CD4-positive, alpha-beta T cell treated with Interleukin-6 for 4 hours (primary cell): ENCODE measurements at places on chromosomes 5 and 9.

- no peak for DNase-seq
Observed at GRCh38 chr5:56105511-56106291, 110.9 kb upstream of the IL6ST start.

- DNase-seq, result no peak
Observed at GRCh38 chr9:98819231-98819630, 11.8 kb downstream of the GALNT12 start.

DNA sequence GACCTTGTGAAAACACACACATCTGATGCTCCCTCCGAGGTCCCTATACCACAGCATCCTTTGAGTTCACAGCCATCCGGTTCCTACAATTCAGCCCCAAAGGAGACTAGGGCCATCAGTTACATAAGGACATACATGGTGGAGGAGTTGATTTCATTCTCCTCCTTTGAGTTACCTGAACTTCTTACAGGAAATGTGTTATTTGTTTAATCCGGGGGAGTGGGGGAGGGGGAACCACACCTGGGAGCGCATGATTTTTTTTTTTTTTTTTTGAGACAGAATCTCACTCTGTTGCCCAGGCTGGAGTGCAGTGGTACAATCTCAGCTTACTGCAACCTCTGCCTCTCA lies 30.7 kb downstream of the SEMA4D start:
- peak; percentile 73 for DNase-seq

DNA sequence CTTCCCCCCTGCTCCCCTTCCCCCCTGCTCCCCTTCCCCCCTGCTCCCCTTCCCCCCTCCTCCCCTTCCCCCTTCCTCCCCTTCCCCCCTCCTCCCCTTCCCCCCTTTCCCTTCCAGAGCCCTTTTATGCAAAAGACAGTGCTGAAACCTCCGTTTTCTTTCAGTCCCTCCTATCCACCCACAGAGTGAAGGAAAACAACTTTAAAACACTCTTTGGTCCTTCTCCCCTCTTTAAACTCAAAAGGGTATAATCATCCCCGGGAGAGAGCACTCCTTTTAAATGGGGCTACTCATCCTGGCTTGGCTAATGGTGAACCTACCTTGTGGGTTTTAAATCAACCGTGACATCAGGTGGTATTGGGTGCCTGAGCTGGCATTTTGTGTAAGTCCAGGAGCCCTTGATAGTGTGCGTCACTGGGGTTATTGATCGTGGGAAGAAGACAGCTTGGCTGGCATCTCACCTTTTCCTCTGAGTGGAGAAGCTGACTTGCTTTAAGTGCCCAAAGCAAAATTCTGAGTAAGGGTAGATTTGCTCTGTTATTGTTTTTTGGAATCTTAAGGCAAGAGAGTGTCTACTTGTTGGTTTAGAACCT lies 2.7 kb downstream of the LARP1 start:
- DNase-seq, result peak; percentile 55

DNA sequence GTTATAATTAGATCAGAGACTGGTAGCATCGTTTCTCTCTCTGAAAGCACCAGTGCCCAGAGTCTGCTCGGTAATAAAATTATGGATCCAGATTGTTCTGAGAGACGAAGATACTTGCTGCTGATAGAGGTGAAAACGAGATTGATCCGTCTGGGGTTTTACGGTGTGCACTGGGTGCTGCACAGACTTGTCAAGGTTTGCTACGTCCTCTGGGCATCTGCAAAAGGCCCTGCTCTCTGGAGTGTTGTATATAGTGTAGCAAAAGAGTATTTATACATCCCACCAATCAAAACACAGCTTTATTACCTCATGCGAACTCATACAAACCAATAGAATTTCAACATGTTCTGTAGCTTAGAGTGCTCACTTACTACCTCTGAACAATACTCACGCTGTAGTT lies 219.3 kb downstream of the PBX3 start:
- DNase-seq, result no peak

GRCh38 chr5:72036951-72037350 lies 70.3 kb upstream of the MAP1B start:
- no peak for DNase-seq

DNA sequence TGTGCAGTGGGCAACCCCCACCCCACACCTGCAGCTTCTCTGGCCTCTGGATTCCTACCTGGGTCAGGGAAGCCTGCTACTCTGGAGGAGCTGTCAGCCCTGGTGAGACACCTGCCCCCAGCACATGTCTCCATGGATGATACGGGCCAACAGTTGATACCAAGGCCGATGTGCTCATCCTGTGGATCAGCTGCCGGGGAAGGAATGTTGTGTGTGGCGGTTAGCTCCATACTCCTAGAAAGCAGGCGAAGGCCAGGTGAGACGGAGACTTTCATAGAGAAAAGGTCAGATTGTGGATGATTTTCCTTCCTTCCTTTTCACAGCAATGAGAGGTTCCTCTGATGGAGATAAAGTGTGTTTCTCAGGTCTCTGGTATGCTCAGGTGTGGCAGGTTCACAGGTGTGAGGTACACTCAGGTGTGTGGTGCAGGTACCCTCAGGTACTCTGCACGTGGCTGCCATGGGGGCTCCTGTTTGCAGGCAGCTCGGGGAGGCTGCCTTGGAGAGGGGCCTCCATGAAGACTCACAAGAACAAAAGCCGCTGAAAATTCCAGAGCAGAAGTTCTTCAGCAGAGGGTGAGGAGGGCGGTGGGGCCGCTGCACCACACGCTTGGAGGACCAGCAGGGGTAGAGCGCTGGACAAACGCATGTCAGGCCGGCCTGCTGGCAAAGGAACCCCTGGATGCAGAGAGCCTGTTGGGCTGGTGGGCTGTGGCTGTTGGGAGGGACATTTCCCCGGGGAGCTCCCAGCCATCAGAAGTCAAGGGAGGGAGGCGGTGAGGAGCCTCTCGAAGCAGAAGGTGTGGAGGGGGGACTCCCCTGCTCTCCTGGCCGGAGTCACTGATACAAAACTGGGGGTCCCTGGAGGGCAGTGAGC lies 5.1 kb upstream of the AHRR start:
- no peak for DNase-seq

DNA sequence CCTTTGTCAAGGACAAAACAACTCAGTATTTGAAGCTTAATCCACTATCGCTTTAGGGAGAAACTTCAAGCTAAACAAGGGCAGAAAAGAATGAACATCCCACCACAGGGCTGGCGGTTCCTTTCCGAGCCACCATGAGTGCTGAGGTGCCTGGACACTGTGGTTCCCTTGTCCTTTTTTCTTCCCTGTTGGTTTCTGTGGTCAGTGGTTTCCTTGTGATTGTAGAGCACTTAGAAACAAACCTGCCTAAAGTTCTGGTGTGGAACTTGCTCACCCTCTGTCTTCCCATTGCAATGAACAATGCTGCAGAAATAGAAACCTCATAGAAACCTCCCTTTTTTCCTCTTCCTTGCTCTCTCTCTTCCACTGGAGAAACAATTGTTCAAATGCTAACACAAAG lies 79.3 kb upstream of the TBC1D2 start:
- no peak for DNase-seq

DNA sequence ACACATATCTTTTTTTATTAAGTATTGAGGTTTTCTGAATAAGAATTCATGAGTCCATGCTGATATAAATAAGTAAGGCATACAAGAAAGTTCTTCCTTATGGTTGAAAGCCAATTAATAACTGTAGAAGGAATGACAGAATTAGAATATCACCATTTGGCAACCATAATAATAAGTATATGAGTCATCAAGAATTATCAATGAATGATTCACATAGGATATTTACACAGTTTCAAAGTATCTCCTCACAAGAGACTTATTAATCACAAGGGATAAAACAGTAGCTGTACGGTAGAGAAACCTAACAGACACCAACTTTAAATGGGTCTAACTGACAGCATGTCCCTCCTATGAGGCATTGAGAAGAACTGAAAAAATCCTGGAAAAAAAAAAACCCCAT lies 161.6 kb downstream of the NR3C1 start:
- DNase-seq, result no peak

- DNase-seq, result no peak
Observed at GRCh38 chr5:36669015-36669651, 62.7 kb downstream of the SLC1A3 start.

DNA sequence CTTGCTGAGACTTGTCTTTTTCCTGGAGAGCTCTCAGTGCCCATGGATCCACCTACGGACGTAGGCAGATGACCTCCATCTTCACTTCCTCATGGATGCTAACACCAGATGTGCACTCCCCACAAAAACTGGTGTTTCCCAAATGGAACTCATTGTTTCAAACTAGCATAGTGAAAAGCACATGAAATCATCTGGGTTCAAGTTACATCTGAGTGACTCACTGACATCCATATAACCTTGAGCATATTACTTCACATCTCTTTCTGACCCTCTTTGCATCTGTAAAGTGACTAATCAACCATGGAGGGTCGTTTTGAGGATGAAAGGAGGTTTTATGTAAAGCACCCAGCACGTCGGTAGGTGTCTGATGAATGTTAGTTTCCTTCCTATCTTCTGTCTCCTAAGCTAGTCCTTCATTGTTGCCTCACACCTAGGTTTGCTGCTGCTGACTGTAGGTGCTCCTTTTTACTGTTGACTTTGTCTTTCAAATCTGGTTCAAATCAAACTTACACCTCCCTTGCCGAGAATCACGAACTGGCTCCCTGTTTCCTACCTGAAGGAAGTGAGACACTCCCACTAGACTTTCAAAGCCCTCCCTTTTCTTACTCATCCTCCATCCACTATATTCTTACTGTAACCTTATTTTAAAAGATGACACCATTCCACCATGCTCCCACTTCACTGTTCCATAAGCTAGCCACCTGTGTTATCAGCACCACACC lies 10.3 kb downstream of the OCLN start:
- no peak for DNase-seq

- DNase-seq, result no peak
Observed at GRCh38 chr9:115466756-115467155, 348.8 kb upstream of the TNC start.

- no peak for DNase-seq
Observed at GRCh38 chr9:108467161-108467560, 388.6 kb downstream of the ACTL7B start.

- DNase-seq, result no peak
Observed at GRCh38 chr5:159033351-159033657, 66.4 kb downstream of the EBF1 start.

GRCh38 chr5:36875051-36875789 lies 1.3 kb upstream of the NIPBL start:
- peak; percentile 48 for DNase-seq

DNA sequence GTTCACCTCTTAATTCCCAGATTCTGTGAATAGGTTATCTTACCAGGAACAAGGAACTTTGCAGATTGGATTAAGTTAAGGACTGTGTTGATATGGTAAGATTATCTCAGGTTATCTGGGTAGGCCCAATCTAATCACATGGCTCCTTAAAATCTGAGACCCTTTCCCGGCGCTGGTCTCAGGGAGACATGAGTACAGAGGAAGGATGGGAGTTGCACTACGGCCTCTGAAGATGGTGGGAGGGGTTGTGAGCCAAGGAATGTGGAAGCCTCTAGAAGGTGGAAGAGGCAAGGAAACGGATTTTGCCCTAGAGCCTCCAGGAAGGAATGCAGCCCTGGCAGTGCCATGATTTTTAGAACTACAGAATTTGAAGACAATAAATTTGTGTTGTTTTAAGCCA lies 95.1 kb downstream of the AK8 start:
- no peak for DNase-seq

DNA sequence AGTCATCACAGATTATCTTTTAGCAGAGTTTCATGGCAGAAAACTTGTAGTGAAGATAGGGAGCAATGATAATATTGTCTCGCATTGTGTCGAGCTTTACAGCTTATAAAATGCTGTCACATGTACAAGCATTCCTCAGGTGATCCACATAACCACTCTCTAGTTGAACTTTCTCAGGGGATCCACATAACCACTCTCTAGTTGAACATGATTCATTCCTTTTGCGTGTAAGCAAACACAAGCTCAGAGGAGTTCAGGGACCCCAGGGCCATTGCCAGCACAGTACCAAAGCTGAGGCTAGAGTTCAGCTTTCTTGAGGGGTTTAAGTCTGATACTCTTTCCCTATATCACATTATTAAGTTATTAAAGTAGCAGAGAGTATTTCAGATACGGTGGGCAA lies 86.7 kb downstream of the CDH6 start:
- DNase-seq, result no peak

- DNase-seq, result no peak
Observed at GRCh38 chr5:129384193-129384592, 75.9 kb upstream of the ADAMTS19 start.

DNA sequence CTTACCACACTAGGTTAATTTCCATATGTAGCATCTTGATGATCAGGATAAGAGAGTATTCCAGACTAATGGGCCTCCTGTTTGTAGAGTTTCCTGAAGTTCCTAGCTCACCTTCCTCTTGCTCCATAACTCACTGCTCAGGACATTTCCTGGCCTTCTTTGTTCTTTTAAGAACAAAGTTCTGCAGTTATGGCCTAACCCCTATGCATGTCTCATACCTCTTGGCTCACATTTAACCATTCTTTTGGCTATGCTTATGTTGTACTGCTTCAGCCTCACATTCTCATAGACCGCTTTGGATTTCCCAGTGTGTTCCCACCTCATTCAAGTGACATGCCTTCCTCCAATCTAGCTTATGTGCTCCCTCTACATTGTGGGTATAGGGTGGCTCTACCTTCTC lies 40.5 kb upstream of the HMGCS1 start:
- DNase-seq, result no peak

GRCh38 chr5:117138523-117138922 lies 563.9 kb upstream of the SEMA6A start:
- no peak for DNase-seq

GRCh38 chr5:66972004-66972403 lies 224.6 kb downstream of the CD180 start:
- DNase-seq, result no peak

DNA sequence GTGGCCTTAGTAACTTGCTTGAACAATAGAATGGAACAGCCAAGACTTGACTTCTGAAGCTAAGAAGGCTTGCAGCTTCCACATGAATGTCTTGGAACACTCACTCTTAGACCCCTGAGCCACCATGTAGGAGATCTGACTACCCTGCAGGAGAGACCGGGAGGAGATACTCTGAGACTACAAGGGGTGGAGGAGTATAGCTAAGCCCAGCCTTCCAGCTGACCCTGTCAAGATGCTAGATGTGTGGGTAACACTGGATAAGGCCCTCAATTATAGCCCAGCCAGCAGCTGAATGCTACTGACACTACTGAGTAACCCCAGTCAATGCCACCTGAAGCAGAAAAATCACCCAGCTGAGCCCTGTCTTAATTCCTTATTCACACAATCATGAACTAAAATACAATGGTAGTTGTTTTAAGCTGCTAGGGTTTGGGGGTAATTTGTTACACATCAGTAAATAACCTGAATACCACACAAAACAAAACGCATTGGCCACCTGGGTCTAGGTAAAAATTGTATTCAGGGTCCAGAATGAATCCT lies 180.9 kb downstream of the FSTL4 start:
- DNase-seq, result no peak
